Chondrocyte (in vitro differentiated cells): ENCODE measurements at places on chromosomes 6 and 20. TPM values are rescaled to one million over a fixed set of nuclear protein-coding genes. Genes with fewer than 3 reads are reported as not detected.
A peak's percentile ranks its signal among the peaks of the same experiment; 100 is the strongest.

- peaks cover 35% of the 10 kb centered on the region for H3K4me1 ChIP-seq
- no peak overlapping the region for H3K4me3 ChIP-seq
- H3K27ac ChIP-seq, result no peak overlapping the region
- no peaks in the 10 kb centered on the region for H3K36me3 ChIP-seq
- DNase-seq, result no peak
Measured at GRCh38 chr6:14882394-14883026, 363.4 kb upstream of the JARID2 start.

Gene NAPB
- total RNA-seq, result 7.5 to 10.6 TPM (median 8.1 TPM) in 3 replicates

DNA sequence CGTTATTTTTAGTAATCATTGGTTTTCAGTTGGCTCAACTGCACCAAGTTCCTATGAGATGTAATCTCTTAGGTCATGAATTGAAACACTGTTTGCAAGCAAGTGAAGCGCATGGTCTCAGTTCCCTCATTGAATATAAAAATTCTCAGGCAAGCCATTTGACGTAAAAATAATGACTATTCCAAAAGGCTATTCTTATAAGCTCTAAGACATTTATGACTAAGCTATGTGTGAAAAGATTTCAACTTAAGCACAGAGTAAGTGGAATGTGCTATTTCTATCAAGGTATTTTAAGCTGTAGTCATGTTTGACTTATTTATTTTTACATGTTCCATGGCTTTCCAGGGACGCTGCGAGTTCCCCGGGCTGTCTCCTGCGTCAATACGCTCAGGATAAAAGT is 248.5 kb downstream of the THBS2 start:
- no peaks in the 10 kb centered on the region for H3K27me3 ChIP-seq
- H3K27ac ChIP-seq, result peak overlapping the region; percentile 46
- H3K36me3 ChIP-seq, result no peaks in the 10 kb centered on the region
- no peak overlapping the region for H3K4me3 ChIP-seq

GRCh38 chr6:109738255-109738654 is 47.2 kb downstream of the FIG4 start:
- no peak overlapping the region for H3K4me3 ChIP-seq
- no peak overlapping the region for H3K27ac ChIP-seq
- peaks cover 21% of the 10 kb centered on the region for H3K36me3 ChIP-seq
- DNase-seq, result no peak
- no peaks in the 10 kb centered on the region for H3K27me3 ChIP-seq

GRCh38 chr20:43243672-43244269 is 54.1 kb upstream of the PTPRT start:
- DNase-seq, result no peak
- H3K36me3 ChIP-seq, result no peaks in the 10 kb centered on the region
- H3K27ac ChIP-seq, result no peak overlapping the region
- H3K4me3 ChIP-seq, result no peak overlapping the region
- no peaks in the 10 kb centered on the region for H3K4me1 ChIP-seq

DNA sequence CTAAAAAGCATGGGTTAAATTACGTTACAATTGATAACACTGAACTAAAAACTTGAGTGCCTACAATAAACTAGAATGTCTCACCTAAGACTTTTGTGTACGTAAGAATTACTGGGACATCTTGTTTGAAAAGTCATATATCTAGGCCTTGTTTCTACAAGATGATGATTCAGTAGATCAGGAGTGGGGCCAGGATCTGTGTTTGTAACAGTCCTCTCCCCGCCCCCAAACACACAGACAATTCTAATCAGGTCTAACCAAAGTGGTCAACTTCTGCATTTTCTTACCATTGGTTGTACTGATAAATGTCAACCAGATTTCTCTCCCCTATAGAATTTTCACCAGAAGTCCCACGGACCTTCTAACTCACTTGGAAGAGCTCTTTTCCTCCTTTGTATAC is 56.9 kb downstream of the RAMACL start:
- peak overlapping the region; percentile 3 for H3K27ac ChIP-seq
- H3K4me3 ChIP-seq, result no peak overlapping the region
- DNase-seq, result no peak
- no peaks in the 10 kb centered on the region for H3K27me3 ChIP-seq

DNA sequence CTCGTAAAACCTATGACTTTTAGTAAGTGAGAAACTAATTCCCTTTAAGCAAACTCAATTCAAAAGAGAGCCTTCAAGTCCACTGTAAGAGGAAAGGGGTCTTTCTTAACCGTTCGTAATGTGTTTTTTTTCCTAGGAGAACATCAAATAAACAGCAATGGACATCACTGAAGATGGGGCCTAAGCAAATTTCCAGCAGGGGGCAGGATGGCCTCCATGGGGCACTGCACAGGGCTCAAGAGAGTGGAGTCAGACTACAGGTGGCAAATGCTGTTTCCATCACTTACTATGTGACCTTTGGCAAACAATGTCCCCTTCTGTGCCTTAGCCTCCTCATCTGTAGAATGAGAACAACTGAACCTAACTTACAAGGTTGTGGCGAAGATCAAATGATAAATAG is 88.7 kb downstream of the ARHGAP18 start:
- H3K4me1 ChIP-seq, result peaks cover 3% of the 10 kb centered on the region
- H3K27me3 ChIP-seq, result no peaks in the 10 kb centered on the region
- H3K4me3 ChIP-seq, result no peak overlapping the region
- DNase-seq, result no peak
- H3K36me3 ChIP-seq, result no peaks in the 10 kb centered on the region

GRCh38 chr6:150897400-150897943 is 32.0 kb downstream of the MTHFD1L start:
- H3K27ac ChIP-seq, result no peak overlapping the region
- no peak overlapping the region for H3K4me3 ChIP-seq
- peaks cover 42% of the 10 kb centered on the region for H3K4me1 ChIP-seq
- DNase-seq, result no peak
- no peaks in the 10 kb centered on the region for H3K27me3 ChIP-seq

DNA sequence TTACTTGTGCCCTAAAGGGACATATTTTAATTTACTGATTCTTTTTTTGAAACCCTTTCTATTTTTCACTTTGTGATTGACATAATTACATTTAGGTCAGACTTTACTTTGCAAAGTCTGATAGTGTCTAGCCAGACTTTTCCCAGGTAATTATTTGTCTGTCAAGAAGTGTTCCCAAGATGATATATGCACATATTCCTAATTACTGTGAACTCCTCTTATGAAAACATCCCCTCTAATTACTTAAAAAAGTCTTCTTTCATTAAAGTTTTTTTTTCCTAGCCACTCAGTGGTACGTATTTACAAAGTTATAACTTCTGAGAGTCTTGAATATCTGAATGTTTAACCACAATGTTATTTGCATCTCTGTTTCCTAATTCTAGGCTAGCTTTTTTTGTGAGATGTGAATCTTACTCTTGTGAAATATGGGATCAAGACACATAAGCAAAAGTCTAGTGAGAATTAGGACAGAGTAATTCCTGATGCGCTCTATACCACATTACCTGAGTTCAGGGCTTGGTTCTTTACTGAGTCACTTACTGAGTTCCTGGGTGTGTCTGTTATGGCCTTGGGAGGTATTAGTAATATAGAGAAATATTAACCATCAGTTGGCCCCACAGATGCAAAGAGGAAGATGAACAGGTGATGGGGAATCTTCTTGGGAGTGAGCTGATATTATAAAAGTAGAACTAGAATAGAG is 27.9 kb downstream of the FAM83B start:
- H3K4me1 ChIP-seq, result no peaks in the 10 kb centered on the region
- no peak overlapping the region for H3K27ac ChIP-seq
- no peak for DNase-seq

Gene MAP7
- total RNA-seq, result 0.17 to 1.1 TPM (median 0.77 TPM) in 3 replicates

GRCh38 chr6:157596461-157596860 is 215.5 kb downstream of the ZDHHC14 start:
- no peak overlapping the region for H3K4me3 ChIP-seq
- no peaks in the 10 kb centered on the region for H3K4me1 ChIP-seq
- no peak for DNase-seq
- H3K36me3 ChIP-seq, result peaks cover under 1% of the 10 kb centered on the region
- no peak overlapping the region for H3K27ac ChIP-seq

DNA sequence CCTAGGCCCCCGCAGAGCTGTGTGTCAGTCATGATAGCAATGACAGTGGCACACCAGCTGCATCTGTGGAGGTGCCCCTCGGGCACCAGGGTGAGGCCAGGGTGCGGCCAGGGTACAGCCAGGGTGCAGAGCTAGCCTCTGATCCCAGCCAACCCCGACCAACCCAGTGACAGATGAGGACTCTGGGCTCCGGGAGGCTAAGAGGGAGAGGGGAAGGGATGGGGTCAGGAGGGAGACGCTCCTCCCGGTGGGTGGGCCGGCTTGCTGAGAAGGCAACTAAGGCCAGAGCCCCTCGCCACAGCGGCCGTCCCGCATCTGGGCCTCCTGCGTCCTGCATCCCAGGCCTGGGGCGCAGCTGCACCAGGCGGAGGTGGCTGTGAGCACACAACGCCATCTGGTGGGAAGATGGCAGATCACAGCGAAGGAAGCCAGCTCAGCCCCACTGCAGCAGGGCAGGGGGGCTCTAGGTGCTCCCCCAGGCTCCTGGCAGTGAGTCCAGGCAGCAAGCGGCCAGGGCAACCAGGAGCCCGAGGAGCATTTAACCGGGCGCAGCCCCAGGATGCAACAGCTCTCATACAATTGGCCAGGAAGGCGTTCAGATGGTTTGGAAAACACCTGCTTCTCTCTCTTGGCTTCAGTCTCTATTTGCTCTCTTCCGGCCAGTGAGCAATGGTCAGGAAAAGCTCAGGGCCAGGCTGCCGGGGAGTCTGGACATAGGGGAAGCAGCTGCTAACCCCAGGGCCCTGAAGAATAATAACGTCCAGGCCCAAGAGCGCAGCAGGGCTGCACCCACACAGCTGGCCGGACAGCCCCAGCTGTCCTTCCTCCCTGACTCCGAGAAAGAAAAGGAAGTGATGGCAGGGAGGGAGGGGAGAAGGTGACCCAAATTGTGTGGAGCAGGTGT is 169.4 kb downstream of the TAF4 start:
- peaks cover 9% of the 10 kb centered on the region for H3K27me3 ChIP-seq
- no peaks in the 10 kb centered on the region for H3K36me3 ChIP-seq
- H3K4me3 ChIP-seq, result no peak overlapping the region

GRCh38 chr6:87918461-87918941 is 129.1 kb upstream of the SPACA1 start:
- H3K36me3 ChIP-seq, result no peaks in the 10 kb centered on the region
- peaks cover 52% of the 10 kb centered on the region for H3K27me3 ChIP-seq
- DNase-seq, result no peak
- no peak overlapping the region for H3K4me3 ChIP-seq
- no peak overlapping the region for H3K27ac ChIP-seq

GRCh38 chr6:71457929-71458328 is 169.3 kb downstream of the OGFRL1 start:
- H3K4me1 ChIP-seq, result no peaks in the 10 kb centered on the region
- no peak overlapping the region for H3K27ac ChIP-seq
- H3K36me3 ChIP-seq, result no peaks in the 10 kb centered on the region
- H3K27me3 ChIP-seq, result no peaks in the 10 kb centered on the region
- H3K4me3 ChIP-seq, result no peak overlapping the region
- DNase-seq, result no peak

- peaks cover 45% of the 10 kb centered on the region for H3K4me1 ChIP-seq
- no peaks in the 10 kb centered on the region for H3K36me3 ChIP-seq
- H3K27ac ChIP-seq, result peak overlapping the region; percentile 97
- H3K27me3 ChIP-seq, result no peaks in the 10 kb centered on the region
Measured at GRCh38 chr6:113597231-113597583, 259.9 kb upstream of the MARCKS start.

DNA sequence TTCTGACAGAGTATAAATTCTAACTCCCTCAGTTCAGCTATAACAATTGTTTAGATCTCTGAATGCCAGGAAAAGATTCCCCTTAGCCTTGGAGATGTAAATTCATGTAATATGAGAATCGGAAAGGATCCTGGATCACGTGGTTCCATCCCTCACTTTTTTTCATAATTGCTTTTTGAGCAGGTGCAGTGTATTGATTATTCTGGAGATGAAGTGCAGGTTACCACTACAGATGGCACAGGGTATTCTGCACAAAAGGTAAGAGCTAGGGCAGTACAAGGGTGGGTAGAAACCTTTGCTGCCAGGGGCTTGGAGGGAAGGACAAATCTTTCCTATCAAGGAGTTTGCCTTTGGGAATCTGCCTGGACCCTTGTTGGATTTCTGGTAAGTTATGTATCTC is 52.7 kb downstream of the KDM1B start:
- no peak overlapping the region for H3K27ac ChIP-seq
- peaks cover 31% of the 10 kb centered on the region for H3K4me1 ChIP-seq
- H3K27me3 ChIP-seq, result no peaks in the 10 kb centered on the region
- H3K4me3 ChIP-seq, result no peak overlapping the region

GRCh38 chr6:105519954-105520353 is 117.1 kb upstream of the PREP start:
- no peak for DNase-seq
- H3K4me1 ChIP-seq, result no peaks in the 10 kb centered on the region
- no peaks in the 10 kb centered on the region for H3K27me3 ChIP-seq
- H3K27ac ChIP-seq, result no peak overlapping the region
- H3K36me3 ChIP-seq, result peaks cover 1% of the 10 kb centered on the region

DNA sequence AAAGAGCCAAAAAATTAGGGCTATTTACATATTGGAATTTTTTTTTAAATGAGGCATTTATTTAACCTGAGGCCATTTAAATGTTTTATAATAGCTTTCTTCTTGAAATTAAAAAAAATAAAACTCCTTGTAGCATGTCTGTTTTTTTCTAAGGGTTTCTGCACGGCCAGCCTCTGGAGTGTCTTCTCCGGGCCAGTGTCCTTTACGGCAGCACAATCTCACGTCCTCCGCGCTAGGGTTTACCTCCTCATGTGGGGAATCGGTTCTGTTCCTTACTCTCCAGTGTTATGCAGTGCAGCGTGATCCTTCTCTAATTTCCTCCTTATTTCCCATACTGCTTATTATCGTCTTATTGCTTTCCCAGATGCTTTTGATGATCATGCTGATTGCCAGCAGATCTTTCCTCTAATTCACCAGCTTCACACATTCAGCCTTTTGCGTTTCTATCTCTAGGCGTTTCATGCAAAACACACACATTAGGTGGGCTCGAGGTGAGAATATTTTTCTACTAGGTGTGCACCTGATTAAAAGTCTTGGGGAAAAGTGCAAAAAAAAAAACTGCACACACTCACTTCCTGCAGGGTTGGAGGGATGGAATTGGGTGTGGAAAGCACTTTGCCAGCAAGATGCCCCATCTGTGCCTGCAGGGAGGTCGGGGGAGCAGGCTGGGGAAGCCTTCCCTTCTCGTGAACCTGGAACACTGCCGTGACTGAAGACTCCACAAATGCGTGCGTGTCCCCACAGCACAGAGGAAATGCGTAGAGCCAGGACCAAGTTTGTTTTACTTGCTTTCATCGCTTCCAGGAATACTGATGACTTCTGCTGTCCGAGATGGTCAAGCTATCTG is 56.1 kb downstream of the PSMG4 start:
- H3K36me3 ChIP-seq, result peaks cover 13% of the 10 kb centered on the region
- no peak overlapping the region for H3K27ac ChIP-seq
- no peaks in the 10 kb centered on the region for H3K27me3 ChIP-seq
- H3K4me3 ChIP-seq, result no peak overlapping the region

DNA sequence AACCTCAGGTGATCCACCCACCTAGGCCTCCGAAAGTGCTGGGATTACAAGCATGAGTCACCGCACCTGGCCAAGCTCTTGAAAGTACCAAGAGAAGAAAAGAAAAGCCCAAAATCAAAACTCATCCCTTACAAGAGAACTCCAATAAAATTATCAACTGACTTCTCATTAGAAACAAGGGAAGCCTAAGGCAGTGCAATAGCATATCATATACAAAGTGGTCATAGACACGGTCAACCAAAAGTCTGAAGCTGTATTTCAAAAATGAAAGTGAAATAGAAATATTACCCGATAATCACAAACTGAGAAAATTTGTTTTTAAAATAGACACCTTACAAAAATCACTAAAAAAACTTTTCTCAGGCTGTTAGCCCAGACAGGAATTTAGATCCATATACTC is 1321.1 kb upstream of the GJE1 start:
- peaks cover 3% of the 10 kb centered on the region for H3K4me1 ChIP-seq
- H3K4me3 ChIP-seq, result no peak overlapping the region
- H3K36me3 ChIP-seq, result no peaks in the 10 kb centered on the region
- no peak overlapping the region for H3K27ac ChIP-seq
